NCI-H1417 treated with DMSO at 0.1 percent for 48 hours (cell line): ENCODE measurements at places on chromosomes 13 and 19.

DNA sequence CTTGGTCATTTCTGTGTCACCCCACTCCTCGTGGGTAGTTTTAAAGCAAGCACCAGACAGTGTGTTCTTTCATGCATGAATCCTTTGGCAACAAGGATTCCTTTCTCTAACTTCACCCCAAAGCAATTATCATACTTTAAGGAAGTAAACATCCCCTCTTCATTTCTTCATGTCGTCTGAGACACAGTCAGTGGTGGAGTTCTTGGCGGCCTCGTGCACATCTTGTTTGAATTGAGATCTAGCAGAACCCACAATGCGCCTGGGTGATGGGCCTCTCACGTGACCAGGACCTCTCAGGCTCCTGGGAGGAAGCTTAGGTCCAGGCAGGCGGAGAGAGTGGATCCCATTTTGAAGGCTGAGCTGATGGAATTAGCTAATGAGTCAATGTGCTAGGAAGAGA is 2.6 kb downstream of the ACSBG2 start:
- DNase-seq: no peak

- no peak for DNase-seq
Observed at GRCh38 chr19:51422053-51422448, 4.6 kb upstream of the SIGLEC10 start.

DNA sequence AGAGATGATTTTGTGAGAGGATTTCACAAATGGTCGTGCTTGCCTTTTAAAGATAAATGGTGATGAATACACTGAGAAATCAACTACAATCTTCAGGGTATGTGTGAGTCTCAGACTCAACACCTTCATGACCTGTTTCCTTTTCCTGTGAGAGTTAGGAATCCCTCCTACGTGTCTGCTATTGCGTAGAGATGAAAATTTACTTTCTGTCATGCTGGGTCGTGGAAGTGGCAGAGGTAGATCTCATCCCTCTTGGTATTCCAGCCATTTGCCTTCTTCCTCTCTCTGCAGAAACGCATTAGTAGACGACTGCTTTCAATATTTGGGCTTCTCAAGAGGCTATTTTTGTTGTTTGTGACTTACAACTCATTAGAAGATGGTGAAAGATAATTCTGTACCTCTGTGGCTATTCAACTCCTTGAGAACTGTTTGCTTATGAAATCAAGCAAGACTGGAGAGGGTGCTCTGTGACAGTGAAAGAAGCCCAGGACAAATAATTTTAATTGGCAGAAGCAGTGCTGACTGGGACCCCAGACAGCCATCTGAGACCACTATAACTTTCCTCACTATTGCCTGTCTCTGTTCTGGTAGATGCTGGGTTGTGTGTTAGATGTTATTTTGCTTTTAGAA is 233.1 kb downstream of the LACC1 start:
- DNase-seq: no peak

- DNase-seq: no peak
Observed at GRCh38 chr13:100458673-100459072, 129.9 kb downstream of the GGACT start.

- DNase-seq: no peak
Observed at GRCh38 chr19:42274065-42274682, 5.1 kb downstream of the CIC start.

DNA sequence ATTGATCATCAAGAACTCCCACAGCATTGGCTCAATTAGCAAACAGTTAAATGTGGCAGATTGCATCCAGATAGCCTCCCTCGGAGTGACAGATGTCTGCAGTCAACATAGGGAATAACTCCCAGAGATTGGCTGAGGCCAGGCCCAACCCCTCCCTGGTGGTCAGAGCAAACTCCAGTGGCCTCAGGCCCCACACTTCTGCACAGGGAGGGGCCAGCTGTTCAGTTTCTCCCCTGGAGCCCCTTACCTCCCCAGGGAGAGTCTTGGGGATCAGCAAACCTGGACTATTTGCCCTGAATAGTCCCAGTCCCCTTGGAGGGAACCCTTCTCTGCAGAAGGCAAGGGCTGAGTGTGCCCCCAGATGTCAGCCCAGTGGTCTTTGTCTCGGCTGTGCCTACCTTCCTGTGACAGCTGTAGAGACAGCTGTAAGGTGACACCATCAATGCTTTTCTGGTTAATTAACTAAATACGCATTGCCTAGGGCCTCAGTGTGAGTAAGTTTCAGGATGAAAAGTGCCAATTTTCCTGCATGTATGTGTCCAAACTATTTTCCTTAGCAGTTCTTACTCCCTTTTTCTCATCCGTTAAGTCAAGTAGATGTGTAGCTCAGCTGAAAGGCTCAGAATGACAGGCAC is 102.7 kb upstream of the UQCRFS1 start:
- no peak for DNase-seq

DNA sequence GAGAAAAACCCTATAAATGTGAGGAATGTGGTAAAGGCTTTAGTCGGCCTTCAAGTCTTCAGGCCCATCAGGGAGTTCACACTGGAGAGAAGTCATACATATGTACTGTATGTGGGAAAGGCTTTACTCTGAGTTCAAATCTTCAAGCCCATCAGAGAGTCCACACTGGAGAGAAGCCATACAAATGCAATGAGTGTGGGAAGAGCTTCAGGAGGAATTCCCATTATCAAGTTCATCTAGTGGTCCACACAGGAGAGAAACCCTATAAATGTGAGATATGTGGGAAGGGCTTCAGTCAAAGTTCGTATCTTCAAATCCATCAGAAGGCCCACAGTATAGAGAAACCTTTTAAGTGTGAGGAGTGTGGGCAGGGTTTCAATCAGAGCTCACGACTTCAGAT is 11.7 kb downstream of the ZNF226 start:
- DNase-seq: no peak
